ENCODE measurements at places on chromosomes 3 and 15. TPM values are rescaled to one million over a fixed set of nuclear protein-coding genes. Genes with fewer than 3 reads are reported as not detected.

The LACTB gene
- 8.2 TPM for total RNA-seq

The HACD2 gene
- 22.8 TPM for total RNA-seq

The GOLGA8H gene
- 0.51 TPM for total RNA-seq

The MCF2L2 gene
- total RNA-seq, result 3.1 TPM

DNA sequence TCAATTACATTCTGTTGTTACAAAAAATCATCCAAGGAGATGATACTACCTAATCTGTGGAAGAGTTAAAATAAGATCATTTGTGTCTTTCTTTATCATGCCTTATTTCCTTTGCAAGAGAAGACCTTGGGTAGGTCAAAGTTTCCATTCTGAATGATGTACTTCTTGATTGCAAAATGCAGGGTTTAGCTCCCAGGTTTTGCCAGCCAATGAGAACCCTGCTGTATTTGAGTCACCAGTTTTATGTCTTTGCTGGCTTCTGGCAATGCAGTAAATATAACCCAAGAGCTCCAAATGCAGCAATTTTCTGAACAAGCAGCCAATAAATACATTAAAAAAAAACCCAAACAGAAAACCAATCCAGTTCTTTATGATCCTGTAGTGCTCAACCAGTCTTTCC is 204.9 kb downstream of the CADPS start:
- no peaks in the 10 kb centered on the region for H3K4me1 ChIP-seq
- H3K4me3 ChIP-seq, result no peak overlapping the region
- no peak for DNase-seq
- no peaks in the 10 kb centered on the region for H3K36me3 ChIP-seq
- H3K27ac ChIP-seq, result no peak overlapping the region

DNA sequence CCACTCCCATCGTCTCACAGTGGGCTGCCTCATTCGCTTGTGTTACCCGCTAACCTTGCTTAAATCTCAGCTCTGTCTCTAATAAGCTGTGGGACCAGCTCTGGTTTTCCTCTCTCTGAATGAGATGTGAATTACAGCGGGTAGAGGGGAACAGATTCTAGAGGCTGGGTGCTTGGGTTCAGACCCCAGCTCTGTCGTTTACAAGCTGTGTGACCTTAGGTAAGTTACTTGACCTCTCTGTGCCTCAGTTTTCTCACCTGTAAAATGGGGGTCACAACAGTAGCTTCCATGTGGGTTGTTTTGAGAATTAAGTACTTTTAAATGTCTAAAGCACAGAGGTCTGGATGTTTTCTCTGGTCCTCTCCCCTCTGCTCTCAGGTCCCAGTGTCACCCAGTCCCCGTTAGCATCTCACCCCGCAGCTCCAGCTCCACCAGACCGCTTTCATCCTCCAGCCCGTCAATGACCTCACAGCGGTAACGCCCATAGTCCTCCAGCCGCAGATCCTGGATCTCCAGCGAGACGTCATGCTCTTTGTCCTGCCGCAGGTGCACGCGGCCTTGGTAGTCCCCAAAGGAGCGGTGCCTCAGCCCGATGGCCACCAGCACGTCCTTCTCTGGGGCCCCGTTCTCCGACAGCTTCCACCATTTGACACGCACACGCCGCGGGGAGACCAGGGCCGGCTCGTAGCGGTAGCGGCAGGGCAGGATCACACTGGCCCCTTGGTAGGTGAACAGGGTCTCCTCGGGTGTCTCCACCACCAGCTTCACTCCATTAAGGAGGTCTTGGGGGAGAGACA is 14.2 kb downstream of the HAPLN3 start:
- no peaks in the 10 kb centered on the region for H3K36me3 ChIP-seq
- H3K27ac ChIP-seq, result no peak overlapping the region
- no peak overlapping the region for H3K4me3 ChIP-seq
- H3K27me3 ChIP-seq, result no peaks in the 10 kb centered on the region

DNA sequence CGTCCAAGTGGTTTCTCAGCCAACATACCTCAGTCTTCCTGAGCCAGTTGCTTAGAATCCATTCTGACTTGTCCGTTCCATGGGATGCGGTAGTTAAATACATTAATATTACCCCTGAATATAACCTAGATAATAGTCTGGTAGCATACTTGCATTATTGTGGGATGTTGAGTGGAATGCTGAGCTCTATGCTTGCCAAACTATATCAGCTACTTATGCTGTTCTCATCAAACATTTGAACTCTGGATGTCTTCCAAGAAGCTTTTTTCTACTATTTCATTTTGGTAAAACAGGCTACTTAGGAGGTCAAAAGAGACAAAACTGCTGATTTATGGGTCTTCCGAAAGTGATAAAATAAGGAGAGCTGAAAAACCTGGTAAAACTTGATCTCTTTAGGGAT is 429.5 kb downstream of the NAALADL2 start:
- H3K27me3 ChIP-seq, result no peaks in the 10 kb centered on the region
- DNase-seq, result no peak
- no peaks in the 10 kb centered on the region for H3K36me3 ChIP-seq
- peaks cover 21% of the 10 kb centered on the region for H3K4me1 ChIP-seq
- H3K27ac ChIP-seq, result peak overlapping the region; percentile 17

- H3K4me1 ChIP-seq, result peaks cover 32% of the 10 kb centered on the region
- no peak for DNase-seq
- no peaks in the 10 kb centered on the region for H3K27me3 ChIP-seq
- H3K27ac ChIP-seq, result no peak overlapping the region
- H3K36me3 ChIP-seq, result peaks cover 16% of the 10 kb centered on the region
Measured at GRCh38 chr3:71530903-71531530, 52.5 kb downstream of the FOXP1 start.

GRCh38 chr3:13517253-13517977 is 31.5 kb upstream of the FBLN2 start:
- DNase-seq, result no peak
- H3K27me3 ChIP-seq, result no peaks in the 10 kb centered on the region
- no peak overlapping the region for H3K4me3 ChIP-seq
- no peak overlapping the region for H3K27ac ChIP-seq

- H3K27ac ChIP-seq, result no peak overlapping the region
- H3K4me1 ChIP-seq, result peaks cover 13% of the 10 kb centered on the region
- no peak for DNase-seq
- H3K4me3 ChIP-seq, result no peak overlapping the region
Measured at GRCh38 chr3:122353893-122354401, 28.9 kb downstream of the CSTA start.

Measured in mesothelial cell of epicardium (in vitro differentiated cells).